ELF-1 (cell line): ENCODE measurements at places on chromosomes 3 and 15.

DNA sequence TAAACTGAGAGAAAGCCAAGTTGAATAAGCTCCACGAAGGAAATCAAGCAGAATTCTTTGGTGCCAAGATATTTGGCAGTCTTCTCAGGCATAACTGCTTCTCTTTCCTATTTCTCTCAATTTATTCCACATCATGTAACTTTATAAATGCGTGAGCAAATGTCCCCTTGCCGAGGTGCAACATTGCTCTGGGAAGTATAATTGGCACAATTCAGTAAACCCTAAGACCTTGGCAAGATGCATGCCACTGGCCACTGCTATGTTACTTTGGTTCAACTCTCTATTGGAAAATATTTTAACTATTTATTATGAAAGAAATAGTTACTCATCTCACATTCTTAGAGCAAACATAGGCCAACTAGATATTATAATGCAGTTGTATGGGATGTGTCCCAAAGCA, 170.2 kb downstream of the SUCNR1 start:
- no peak for DNase-seq

DNA sequence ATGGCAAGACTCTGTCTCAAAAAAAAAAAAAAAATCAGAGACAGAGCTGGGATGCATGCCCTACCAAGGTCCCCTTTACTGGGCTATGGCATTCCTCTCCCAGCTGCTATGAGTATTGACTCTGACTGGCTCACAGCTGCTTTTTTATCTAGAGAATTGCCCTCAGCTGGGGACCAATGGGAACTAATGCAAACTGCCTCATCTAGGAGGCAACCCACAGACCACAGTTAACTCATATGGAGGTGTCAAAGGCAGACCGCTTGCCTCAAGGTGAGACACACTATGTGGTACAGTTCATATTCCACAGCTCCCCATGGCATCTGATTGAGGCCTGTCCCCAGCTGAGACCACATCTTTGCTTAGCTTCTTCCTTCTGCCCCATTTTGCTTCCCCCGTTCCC, 183.5 kb upstream of the EOMES start:
- DNase-seq, result no peak

DNA sequence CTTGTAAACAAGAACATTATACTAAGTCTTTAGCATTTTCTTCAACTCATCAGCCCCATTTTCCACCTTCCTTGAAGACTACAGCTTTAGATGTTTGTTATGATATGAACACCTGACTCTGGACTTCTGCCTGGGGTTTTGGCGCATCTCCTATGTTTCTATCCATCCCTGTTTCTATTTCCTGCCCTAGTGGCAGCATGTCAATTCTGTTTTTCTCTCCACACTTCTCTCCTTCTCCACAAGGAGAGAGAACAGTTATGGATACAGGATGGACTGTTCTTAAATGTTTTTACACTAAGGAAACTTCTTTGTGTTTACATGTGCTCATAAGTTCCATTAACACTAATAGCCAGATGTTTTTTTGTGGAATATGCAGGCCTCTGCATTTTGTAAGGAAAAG, 423.3 kb upstream of the IL12A start:
- DNase-seq, result no peak

- peak; percentile 98 for DNase-seq
Measured at GRCh38 chr15:77527164-77527778, 105.4 kb downstream of the LINGO1 start.

- peak; percentile 84 for DNase-seq
Measured at GRCh38 chr15:66603301-66604179, 37.7 kb upstream of the LCTL start.

GRCh38 chr3:87706176-87706575, 352.6 kb downstream of the CGGBP1 start:
- no peak for DNase-seq

- no peak for DNase-seq
Measured at GRCh38 chr3:13167064-13167743, 94.0 kb upstream of the IQSEC1 start.

DNA sequence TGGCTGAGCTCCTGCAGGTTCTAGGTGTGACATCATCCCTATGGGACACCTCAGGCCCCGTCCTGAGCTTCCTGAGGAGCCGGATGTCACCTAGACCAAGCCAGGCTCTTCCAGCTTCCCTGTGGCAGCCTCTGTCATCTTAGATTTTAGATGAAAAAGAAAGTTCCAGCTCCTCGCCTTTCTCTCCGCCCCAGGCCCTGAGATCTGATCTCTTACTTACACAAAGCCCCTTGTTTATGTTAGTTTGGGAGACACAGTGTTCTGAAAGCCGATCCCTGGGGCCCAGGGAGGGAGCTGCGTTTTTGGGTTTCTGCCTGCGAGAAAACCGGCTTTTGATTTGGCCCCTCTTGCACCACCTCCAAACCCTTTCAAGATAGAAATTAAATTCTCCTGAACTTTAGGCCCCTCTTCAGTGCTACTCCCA, 40.2 kb upstream of the FAM107A start:
- DNase-seq, result peak; percentile 94

DNA sequence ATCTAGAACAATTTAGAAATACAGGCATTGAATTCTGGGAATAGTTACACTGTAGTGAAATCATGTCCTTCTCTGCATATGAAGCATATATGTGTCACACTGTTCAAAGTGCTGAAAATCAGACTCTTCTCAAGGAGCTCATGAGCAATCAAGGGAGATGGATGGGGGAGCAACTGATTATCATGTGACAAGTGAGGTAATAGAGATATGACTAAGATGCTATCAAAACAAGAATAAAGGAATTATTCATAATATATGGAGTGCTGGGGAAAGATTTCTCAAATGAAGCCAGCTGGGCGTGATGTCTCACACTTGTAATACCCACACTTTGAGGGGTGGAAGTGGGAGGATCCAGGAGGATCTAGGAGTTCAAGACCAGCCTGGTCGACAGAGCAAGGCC, 74.9 kb upstream of the CHRNB4 start:
- no peak for DNase-seq

- peak; percentile 9 for DNase-seq
Measured at GRCh38 chr15:96627031-96627568, 296.6 kb downstream of the NR2F2 start.

GRCh38 chr3:143207338-143207961, 87.9 kb downstream of the CHST2 start:
- DNase-seq, result no peak

DNA sequence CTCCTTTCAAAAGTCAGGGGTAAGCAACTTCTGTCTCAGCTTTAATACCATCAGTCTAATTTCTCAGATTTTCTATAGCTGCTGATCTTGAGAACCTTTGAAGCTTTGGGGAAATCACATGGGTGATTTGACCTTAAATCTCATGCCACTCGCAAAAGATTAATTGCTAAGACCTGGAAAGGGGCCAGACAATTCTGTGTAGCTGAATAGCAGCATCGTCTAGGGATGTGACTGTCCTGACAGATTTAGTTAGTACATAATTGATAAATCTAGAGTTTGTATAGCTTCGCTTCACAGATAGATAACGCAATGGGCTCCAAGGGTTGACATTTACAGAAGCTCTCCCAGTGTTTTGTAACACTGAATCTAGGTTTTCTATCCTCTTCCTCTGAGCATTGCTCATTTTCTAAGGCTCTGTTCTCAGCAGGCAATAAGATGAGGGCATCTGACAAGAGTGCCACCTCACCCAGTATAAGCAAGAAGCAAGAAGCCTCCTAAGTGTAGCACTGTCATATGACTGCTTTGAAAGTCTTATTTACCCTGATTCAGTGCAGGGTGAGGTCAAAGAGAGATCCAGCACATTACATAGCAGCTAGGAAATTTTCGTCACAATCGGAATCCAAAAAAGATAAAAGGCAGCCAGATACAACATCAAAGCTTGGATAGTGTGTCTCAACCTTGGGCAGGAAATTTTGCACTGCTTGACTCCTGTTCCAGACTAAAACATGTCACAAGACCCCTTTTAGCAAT, 47.7 kb upstream of the DUT start:
- no peak for DNase-seq

- DNase-seq, result peak; percentile 51
Measured at GRCh38 chr15:51751697-51752683, 593 bp downstream of the TMOD2 start.

DNA sequence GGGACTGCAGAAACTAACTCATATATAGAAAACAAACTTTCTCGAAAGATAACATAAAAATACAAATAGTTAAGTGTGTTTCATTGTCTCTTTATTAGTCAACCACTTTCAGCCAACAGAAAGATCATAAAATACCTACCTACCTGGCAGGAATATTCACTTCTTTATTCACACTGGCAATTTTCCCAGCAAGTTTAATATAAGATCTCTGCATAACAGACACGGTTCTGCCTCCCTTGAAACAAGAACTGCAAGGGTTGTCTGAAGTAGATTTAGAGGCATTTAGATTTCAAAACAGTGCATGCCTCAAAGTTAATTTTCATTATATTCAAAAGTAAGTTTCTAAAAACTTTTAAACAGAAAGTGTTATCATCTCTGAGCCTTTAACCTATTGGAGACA, 7.1 kb downstream of the NPTN start:
- DNase-seq, result no peak

DNA sequence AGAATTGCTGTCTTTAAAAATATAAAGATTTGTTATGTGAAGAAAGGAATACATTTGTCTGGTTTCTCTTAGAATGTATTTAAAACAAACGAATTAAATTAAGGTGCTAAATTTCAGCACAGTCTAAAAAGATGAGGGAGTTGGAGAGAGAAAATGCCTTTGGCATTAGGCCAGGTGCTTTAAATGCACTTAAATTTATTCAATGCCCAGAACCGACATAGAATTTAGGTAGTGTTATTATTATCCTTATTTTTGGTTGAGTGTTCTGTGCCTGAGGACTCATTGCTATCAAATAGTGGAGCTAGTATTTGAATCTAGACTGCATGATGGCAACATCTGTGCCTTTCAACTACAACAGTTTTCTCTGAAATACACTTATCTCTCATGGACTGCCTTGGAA, 287.5 kb downstream of the RBMS3 start:
- no peak for DNase-seq

- no peak for DNase-seq
Measured at GRCh38 chr3:18290157-18290556, 135.0 kb downstream of the SATB1 start.

GRCh38 chr3:58082047-58082446, 73.8 kb downstream of the FLNB start:
- DNase-seq, result peak; percentile 16

DNA sequence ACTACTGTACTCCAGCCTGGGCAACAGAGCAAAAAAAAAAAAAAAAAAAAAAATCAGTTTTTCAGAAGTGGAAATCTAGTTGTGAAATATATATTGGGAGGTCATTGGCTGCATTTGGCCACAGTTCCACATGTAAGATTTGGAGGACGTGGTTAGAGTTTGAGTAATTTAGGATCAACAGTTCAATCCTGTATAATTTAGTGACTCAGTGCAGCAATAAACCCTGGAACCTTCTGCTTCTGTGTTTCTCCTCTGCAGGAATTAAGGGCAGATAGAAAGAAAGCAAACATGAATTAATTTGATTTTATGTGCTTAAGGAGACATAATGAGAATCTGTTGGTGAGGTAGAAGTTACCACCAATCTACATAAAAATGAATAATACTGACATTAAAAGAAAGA, 347.0 kb downstream of the PTPRG start:
- DNase-seq, result no peak

GRCh38 chr15:42727750-42728381, 9.1 kb downstream of the CDAN1 start:
- DNase-seq, result peak; percentile 63

- DNase-seq, result no peak
Measured at GRCh38 chr3:178181088-178181487, 355.1 kb upstream of the KCNMB2 start.

DNA sequence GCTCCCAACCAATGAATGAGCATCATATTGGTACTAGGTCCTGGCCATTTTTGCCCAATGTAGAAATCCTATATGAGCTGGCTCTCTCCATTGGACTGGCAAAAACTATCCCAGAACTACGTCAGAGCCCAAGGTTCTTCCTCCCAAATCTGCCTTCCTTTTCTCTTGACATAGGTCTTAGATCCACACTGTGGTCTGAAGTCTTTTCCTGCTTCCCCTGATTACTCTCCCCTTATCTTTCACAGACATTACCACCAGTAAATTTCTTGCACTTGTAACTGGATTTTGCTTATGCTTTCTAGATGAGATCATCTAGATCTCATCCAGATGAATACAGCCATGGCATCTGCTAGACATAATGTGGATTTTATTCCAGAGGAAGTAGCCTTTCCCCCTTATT, 141.2 kb upstream of the GADL1 start:
- no peak for DNase-seq

GRCh38 chr3:71641674-71642073, 58.1 kb upstream of the FOXP1 start:
- no peak for DNase-seq

- DNase-seq, result no peak
Measured at GRCh38 chr3:101656651-101657050, 20.3 kb downstream of the ZBTB11 start.

DNA sequence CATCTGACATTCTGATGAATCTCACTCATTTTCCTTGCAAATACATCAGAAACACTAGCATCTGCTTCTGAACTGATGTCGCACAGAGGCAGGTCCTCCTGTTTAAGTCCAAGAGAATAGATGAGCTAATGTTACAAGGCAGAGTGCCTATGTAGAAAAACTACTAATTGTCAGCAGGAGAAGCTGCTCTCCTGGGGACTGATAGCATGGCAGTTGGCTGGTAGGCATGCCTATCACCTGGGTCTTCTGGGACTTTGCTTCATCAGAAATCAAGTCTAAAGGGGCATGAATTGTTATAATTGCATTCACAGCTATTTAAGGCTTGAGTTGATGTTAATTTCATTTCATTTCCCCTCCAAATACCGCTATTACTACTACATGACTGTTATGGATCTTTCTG, 457.2 kb downstream of the RAP2B start:
- DNase-seq, result no peak

GRCh38 chr15:93073465-93073952, 15.5 kb downstream of the RGMA start:
- DNase-seq, result peak; percentile 59

- no peak for DNase-seq
Measured at GRCh38 chr15:90597577-90597976, 67.9 kb downstream of the CRTC3 start.

- no peak for DNase-seq
Measured at GRCh38 chr3:160319322-160319721, 79.7 kb downstream of the IFT80 start.

DNA sequence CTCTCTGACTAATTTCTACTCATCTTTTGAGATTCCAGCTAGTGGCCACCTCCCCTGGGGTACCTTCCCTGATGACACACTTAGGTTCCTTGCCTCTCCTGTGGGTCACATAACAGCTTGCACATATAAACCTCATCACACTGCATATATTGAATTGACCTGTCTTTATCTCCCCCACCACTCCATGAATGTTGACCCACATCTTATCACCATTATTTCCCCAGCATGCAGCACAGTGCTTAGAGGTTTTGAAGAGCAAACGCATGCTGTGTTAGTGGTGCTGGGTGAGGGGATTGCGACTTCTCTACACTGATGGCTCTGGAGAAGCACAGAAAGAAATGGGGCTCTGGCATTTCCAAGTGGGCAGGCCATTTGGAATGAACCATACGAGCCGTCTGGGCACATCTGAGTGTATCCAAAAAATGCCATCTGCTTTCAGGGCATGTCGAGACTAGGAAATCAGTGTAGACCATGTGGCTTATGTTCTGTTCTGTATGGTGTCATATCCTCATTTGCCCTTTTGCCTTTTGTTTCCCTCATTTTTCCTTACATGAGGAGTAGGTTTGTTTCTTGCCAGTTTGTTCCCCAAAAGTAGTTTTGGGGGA, 333.2 kb upstream of the TRIM42 start:
- DNase-seq, result no peak
